Stimulated activated CD4-positive, alpha-beta T cell treated with anti-CD3 and anti-CD28 coated beads, Interleukin-15, amount 100 ng/mL, for 1 hour (primary cell): ENCODE measurements at places on chromosomes 16 and 17.

GRCh38 chr16:27550582-27550920 is 607 bp downstream of the KATNIP start:
- DNase-seq: no peak

DNA sequence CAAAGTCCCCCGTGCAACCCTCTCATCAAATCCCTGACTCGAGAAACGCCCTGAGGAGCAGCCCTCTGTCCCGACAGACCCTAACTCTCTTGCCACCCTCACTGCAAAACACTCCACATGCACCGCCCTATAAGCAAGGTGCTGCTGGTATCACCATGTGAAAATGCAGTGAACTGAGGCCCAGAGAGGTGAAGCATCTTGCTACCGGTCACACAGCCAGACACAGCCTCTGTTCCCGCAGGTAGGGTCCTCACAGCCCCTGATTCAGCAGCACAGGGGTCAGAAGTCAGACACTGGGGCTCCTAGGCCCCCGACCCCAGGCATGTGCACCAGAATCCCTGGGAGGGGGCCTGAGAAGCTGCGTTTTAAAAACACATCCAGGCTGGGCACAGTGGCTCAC is 1.1 kb downstream of the CIBAR2 start:
- DNase-seq: no peak

DNA sequence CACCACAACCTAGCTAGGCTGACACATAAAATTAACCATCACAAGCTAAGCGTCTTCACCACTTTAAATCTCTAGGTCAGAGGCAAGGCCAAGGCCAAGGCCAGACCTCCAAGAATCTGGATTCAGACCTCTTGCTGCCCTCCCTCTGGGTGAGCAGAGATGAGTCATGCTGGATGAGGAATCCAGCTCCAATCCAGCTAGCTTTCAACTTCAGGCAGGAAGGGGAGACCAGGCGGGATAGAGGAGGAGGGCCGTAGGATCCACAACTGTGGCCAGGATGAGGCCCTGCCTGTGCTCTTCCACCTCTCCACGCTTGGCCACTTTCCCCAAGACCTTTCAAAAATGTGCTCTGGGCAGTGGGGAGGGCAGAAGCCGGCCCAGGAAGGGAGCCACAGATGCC is 14.7 kb downstream of the LRRC75A start:
- no peak for DNase-seq

DNA sequence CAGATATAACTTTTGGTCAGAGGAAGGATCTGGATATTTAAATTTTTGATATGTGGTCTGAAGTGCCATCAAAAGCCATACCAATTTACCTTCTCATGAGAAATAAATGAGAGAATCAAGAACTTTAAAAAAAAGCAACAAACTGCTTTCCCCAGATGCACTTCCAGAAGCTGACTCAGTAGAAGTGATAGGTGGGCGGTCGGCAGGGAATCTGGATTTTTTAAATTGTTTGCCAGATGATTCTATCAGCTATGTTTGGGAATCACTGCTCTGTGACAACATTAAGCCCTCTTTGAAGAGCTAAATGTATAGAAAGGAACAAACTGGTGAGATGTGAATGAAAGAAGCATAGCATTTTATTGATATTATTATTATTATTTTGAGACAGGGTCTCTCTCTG is 19.2 kb downstream of the CDH3 start:
- DNase-seq: no peak

- no peak for DNase-seq
These were observed 82.8 kb downstream of the MYH13 start for GRCh38 chr17:10290041-10290440.

DNA sequence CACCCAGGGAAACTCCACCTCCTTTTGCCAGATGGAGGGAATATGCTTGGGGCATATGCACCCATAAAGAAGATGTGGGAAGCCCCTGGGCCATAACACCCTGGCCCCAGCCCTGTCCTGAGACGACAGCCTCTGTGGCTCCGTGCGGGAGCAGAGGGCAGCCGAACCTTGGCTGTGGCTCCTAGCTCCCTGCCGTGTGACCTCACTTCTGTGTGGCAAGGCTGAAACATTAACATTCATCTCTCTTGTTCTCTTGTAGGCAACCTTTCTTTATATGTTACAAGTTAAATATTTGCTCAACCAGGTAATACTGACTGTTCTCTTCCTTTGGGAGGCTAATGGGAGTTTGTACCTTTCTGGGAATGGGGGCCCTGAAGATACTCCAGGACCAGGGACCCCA is 17.5 kb downstream of the SLC47A1 start:
- DNase-seq: no peak

DNA sequence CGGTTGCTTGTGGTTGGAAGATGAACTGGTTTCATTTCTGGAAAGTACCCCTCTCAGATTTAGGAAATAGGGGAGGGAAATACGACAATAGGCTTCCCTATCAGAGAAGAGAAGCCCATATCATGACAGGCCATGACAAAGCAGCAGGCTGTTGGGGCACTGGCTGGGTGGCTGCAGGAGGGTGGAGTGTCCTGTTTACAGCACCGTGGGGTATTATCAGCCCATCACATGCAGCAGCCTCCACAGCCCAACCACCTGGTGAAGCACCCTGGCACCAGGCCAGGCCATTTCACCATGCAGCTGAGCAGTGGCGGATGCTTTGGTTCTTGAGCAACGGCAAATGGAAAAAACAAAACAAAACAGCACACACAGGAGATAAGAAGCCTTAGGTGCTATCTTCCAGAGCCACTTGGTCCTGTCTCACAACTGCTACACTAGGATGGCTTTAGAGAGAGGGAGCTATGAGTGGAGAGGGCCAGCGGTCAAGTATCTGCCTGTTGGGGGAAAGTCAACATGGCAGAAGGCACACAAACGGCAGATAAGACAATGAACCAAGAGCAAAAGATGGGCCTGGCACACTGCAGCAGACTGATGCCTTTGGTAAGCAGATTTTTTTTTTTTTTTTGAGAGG is 24.2 kb downstream of the FAM117A start:
- peak; percentile 93 for DNase-seq

GRCh38 chr17:8960325-8961140 is 5.0 kb downstream of the PIK3R5 start:
- DNase-seq: no peak

DNA sequence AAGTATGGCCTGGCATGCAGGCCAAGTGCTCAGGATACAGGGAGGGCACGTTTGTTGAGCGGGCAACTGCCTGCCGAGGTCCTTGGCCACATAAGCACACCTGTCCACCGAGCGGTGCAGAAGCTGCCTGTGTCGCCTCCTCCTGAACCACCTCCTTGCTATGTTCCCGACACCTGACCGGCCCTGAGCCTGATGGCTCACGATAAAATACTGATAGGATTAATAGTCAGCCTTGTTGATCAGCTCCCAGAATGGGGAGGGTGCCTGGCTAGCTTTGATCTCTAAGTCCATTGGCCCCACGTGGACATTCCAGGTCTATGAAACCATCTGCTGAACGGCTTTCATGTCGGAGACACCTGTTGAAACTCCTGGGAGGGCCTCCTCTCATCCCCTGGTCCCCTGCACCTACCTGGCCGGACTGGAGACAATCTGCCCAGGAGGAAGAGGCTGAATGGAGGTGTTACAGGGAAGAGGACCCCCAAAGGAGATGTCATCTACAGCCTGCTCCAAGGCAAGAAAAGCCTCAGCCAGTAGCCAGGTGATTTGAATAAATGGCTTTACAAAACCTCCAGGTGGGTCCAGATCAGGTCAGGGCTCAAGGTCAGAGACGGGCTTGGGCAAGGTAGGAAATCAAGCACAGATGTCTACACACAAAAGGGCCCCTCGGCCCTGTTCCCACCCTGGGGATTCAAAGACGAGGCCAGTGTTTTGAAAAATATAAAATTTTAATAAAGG is 33.4 kb downstream of the AXIN2 start:
- DNase-seq: no peak

- no peak for DNase-seq
These were observed 1.0 kb downstream of the NHERF1 start for GRCh38 chr17:74749279-74750038.

- no peak for DNase-seq
These were observed 39.4 kb upstream of the MTSS2 start for GRCh38 chr16:70725024-70725911.

DNA sequence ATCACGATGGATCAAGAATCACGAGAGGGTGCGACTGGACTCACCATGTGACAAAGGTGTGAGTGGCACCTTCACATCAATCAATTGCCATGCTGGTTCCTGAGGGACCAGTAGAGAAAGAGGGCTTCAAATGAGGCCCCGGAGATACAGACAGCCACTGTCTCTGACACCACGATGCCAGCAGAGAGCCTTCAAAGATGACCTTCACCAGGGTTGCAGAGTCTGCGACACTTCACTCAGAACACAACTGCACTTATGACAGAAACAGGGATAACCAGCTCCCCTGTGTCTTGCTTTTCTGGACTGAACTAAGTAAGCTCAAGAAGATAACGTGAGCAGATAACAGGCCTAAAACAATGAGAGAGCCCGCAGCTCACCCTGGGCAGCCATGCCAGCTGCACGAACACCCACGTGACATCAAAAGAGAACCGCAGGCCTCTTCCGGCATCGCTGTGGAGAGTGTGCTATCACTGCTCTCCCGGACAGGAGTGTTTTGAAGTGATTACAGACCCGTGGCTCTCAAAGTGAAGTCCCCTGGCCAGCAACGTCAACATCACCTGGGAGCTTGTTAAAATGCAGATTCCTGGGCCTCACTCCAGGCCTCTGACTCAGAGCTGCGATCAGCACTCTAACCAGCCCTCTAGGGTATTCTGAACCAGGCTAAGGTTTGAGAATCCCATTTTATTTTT is 36.4 kb downstream of the KLHDC4 start:
- no peak for DNase-seq

GRCh38 chr17:2303204-2304188 is at the start of the genes SMG6 and SRR:
Gene SMG6, minus strand, starts transcription at chr17:2303785. Its CDS starts 65 bp downstream, at chr17:2303720.
Gene SRR, plus strand, starts transcription at chr17:2303950. Its CDS starts 11,611 bp downstream, at chr17:2315561.
- peak; percentile 93 for DNase-seq

- DNase-seq: no peak
These were observed 855 bp downstream of the HSF4 start for GRCh38 chr16:67165121-67166078.

GRCh38 chr16:49527611-49528010 is 154.0 kb downstream of the C16orf78 start:
- no peak for DNase-seq

DNA sequence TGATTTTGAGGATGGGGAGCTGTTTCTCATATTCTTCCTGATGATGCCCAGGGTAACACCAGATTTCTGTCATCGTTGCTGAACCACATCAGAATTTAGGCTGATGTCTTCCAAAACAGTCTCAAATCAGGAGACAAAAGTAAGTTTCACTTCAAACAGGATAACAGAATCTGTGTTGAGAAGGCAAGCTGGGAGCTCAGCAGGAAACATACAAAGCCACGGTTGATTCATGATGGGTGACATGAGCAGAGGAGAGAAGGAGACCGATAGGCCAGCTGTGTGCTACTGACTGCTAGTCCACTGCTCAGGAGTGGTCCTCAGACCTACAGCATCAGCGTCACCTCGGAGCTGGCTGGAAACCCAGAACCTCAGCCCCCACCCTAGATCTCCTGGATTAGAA is 62.9 kb upstream of the RCVRN start:
- DNase-seq: no peak

DNA sequence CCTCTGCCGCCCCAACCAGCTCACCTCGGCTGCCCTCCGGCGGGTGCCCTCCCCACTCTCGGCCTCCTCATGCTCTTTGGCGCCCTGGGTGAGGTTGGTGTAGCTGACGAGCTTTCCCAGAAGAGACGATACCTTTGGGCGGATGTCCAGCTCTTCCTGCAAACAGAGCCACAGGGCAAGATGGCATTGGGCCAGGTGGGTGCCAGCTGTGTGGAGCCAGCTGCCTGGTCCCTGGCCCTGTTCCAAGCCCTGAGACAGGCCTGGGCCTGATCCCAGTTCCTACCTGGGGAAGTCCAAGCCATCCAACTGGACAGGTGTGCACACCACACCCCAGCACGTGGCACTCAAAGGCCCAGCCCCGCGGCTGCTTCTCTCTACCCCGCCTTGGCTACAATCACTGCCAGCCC is 6.9 kb downstream of the SLC12A4 start:
- no peak for DNase-seq

GRCh38 chr16:69932228-69932627 is 18.9 kb upstream of the CLEC18A start:
- no peak for DNase-seq

GRCh38 chr17:14712611-14713021 is 411.7 kb downstream of the HS3ST3B1 start:
- no peak for DNase-seq

DNA sequence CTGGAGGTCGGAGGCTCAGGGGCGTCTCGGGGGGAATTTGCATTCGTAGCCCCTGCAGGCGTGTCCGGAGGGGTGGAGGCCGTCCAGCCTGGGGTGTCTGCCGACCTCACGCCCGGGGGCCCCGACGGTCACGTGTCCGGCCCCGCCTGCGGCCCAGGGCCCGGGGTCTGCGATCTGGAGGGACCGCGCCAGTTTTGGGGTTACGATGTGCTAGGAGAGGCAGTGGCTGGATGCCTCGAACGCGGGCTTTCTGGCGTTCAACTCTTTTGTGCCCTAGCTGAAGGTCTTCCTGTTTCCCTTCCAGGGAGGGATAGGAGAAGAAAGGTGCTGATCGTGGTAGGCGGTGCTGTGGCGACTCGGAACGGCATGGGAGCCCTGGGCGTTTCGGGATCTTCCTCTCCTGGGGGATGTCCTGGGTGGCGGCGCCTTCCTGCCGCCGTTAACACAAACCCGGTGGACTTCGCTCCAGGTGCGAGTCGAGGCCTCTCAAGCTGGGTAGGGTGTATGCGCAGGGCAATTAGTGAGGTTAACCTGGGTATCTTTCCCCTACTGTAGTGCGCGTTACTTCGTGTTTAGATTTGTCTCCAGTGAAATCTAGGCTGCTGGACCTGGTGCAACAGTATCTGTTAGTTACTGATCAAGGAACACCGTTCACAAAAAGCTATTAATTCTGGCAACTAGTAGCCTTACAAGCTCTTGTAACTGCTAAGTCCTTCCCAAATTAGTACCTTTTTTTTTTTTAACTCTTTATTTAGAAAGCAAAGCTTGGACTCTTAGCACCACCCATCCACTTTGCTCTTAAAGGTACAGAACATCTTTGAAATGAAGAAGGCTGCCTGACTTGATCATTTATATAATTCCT is 1.3 kb downstream of the AKAP1 start:
- no peak for DNase-seq

DNA sequence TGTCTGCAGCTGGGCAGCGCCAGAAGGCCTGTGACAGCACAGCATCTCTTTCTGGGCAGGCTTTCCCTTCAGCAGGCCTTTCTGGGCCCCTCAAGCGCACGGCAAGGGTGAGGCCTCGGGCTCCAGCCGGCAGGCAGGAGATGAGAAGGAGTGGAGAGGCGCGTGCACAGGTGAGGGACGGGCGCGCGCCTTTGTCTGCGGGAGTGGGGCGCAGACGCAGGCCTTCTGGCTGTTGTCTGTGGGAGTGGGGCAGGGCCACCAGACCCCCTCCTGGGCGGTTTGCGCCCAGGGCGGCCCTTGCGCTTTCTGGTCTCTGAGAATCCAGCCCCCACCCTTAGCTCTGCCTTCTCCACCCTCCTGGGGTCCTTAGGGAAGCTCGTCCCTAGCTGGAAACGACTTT is 6.5 kb downstream of the ZNF205 start:
- no peak for DNase-seq
